ENCODE measurements at places on chromosomes 12 and 14. TPM values are rescaled to one million over a fixed set of nuclear protein-coding genes. Genes with fewer than 3 reads are reported as not detected.

GRCh38 chr14:55212634-55213033 is 21.2 kb upstream of the DLGAP5 start:
- no peak overlapping the region for H3K27ac ChIP-seq
- no peaks in the 10 kb centered on the region for H3K36me3 ChIP-seq
- no peak for DNase-seq
- no peak overlapping the region for H3K4me3 ChIP-seq
- no peaks in the 10 kb centered on the region for H3K27me3 ChIP-seq
- H3K4me1 ChIP-seq = peaks cover 9% of the 10 kb centered on the region

DNA sequence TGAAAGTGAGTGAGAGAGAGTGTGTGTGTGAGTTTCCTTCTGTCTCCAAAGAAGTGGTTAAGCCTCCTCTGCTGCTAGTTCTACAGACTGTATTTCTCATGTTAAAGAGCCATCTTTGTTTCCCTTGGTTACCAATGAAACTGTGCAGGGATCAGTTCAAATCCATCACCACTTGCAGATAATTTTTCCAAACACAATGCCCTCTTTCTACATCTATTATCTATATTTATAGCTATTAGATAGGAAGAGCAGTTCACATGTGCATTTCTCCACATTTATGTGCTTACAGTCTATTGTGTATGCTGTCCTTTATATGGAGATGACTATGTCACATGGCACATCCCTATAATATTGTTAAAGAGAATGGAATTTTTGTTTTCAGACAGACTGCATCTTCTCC is 2.2 kb upstream of the DAAM1 start:
- peaks cover 15% of the 10 kb centered on the region for H3K4me1 ChIP-seq
- DNase-seq = no peak
- no peaks in the 10 kb centered on the region for H3K36me3 ChIP-seq
- H3K27ac ChIP-seq = no peak overlapping the region
- no peaks in the 10 kb centered on the region for H3K27me3 ChIP-seq

DNA sequence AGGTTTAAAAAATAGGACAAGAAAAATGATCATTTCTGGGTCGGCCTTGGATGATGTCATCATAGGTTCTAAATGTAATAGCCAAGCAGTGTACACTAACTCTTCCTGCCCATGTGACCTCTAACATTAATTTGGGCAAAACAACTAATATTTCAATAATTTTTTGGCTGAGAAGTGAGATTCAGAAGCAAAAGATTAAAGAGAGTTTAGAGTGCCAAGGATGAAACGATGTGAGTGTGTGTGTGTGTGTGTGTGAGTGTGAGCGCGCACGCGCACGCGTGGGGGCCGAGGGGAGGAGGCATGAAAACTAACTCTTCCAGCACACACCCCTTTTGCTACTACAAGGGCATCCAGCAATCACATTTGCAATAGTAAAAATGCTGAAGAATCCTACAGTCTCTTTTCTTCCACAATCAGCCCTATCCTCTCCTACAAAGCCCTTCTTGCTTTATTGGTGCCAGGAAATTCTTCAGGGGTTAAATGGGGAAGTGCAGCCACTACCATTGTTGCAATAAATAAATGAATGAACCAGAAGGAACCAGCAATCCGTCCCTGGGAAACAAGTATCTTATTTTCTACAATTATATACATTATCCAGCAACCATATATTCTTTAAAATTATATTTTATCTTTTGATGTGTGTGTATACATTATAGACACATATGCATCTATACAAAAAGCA is 52.9 kb downstream of the PEBP1 start:
- peak overlapping the region; percentile 3 for H3K4me3 ChIP-seq
- no peak for DNase-seq
- no peaks in the 10 kb centered on the region for H3K36me3 ChIP-seq
- H3K4me1 ChIP-seq = peaks cover 3% of the 10 kb centered on the region

The LRFN5 gene
- total RNA-seq = 0.40 TPM

The SLCO1B3 gene
- total RNA-seq = not detected

The RNASE4 gene
- total RNA-seq = 78.6 TPM

All from transverse colon (tissue), 4 donors.